ENCODE measurements at places on chromosomes 11 and 22.

DNA sequence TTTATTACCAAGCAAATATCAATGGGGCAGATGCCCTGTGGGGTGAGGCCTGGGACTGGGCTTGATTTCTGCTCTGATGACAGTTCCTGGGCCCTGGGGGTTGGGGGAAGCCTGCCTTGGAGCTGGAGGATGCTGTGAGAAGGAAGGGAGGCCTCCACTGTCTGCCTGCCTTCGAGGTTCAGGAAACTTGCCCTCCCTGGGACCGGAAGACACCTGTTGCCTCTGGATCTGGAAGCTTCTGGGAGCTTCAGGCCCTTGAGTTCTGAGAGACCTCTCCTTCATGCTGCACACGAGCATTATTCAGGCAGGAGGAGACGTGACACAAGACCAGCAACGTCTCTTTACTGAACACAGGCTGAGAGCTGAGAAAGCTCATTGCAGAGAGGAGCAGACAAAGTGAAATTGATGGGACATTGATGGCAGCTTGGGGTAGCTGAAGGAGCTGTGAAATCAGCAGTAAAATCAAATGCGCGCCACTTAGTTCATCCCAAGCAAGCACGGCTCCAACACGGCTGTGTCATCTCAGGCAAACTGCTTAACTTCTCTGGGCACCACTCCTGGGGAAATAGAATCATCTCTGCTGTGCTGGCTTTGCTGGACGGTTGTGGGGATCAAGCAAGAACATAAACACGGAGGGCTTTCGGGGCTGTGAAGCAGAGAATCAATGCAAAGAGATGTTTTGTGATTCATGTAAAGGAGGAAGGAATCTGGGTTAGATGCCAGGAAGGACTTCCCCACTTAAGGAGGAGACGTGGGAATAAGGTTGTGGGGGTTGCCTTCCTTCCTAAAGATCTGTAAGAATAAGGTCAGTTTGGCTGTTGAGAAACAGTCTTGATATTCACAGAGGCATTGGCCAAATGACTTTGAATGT is 64.5 kb downstream of the TP53I11 start:
- DNase-seq, result no peak

DNA sequence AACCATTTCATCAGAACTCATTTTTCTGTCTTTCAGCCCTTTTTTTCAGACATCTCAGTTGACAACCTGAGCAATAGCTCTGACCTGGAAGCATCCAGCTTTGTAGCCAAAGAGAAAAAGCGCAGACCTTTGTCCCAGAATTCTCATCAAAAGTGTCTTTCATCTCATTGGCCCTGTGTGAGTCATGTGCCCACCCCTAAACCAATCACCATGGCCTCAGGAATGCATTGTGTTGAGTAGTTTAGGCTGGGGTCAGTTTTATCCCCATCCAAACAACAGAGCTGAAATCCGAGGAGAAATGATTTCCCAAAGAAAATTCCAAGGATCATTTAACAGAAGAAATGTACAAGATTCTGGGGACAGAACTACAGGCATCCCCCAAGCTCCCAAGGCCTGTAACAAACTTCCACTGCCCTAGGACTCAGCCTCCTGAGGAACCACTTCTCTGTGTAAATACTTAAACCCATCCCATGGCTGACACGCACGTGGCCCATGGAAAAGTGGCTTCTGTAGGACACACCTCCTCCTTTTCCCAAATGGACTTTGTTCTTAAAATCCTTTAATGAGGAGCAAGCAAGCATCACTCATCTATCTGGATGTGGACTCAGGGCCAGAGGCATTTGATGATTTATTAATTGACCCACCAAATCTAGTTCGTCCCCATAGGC is 429.0 kb downstream of the SOX6 start:
- DNase-seq, result no peak

GRCh38 chr11:70552167-70553150 is 154.1 kb downstream of the CTTN start:
- no peak for DNase-seq

DNA sequence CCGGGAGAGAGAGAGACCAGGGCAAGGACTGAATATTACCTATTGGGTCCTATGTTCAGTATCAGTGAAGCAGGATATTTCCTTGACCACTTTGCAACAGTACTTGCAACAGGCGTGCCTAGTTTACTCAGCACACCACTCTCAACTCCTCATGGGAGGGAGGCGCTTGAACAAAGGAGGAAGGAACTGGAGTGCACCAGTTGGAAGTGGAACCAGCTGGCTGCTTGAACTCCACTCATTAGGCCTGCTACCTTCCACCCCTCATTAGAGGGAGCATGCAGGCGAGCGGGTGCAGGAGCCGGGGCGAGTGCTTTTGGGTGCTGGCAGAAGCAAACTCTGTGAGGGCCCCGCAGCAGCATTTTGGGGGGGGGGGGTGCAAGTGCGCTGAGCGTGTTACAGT is 1369.6 kb upstream of the RAG2 start:
- DNase-seq, result no peak

DNA sequence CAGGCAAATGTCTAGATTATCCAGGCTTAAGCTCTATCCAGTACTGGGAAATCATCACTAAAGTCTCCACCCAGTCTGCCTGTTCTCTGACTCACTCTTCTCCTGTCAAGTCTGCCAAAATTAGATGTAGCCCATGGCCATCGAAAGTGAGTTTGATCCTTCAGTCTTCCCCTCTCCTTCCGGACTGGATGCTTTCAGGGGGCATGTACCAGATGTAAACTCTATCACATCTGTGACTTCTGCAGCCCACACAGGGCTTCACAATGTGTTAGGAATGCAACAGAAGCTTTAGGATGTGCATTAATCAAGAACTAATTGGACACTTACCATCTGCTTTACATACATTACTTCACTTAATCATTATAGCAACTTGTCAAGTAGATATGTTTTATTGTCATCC is 12.3 kb downstream of the ME3 start:
- no peak for DNase-seq

- DNase-seq, result no peak
These were observed 22.4 kb downstream of the RTCB start for GRCh38 chr22:32389685-32390084.

DNA sequence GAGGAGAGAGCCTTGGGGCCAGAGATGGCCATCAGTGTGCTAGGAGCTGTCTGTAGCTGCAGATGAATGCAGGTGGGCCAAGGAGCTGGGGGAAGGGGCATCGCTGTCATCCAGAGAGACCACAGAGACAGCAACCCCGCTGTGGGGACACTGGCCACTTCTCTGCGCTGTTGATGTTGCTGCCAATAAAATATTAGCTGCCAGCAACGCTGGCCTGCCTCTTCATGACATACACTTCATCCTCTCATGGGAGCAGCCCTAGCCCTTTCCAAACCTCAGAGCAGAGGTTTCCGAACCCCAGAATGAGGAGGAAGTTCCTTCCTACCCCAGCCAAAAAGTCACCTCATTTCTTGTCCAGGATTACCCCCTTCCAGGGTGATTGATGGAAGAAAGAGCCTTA is 106.2 kb downstream of the PARVA start:
- DNase-seq, result no peak

- DNase-seq, result no peak
These were observed 181.2 kb downstream of the CSNK2A3 start for GRCh38 chr11:11171854-11172253.

GRCh38 chr22:43666457-43666856 is 145.6 kb downstream of the EFCAB6 start:
- DNase-seq, result no peak

GRCh38 chr11:11580012-11580411 is 41.8 kb downstream of the GALNT18 start:
- no peak for DNase-seq

DNA sequence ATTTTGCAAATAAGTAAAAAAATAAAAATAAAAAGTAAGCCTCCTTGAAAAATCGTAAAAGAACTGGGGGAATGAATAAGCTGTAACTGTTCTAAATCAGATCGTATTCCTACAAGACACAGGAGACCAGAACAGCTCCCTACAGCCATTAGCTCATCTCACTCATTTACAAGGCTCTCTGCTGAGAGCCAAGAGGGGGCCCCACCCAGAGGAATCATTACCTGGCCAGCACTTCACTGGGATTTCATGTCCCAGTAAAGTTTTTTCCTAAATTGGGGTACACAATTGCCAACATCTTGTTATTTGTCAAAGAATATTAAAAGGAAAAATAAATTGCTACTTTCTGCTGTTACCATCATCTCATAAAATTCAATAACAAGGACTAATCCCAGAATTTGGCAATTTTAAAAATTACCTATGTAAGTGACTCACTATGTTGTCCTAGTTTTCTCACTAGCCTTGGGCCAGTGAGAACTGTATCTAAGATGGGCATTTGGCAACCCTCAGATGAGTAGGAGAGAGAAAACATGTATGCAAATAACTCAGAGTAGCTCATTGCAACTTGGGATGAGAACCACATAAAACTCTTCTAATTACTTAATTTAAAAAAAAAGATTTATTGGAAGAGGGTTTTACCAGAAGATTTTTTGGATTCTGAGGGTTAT is 18.4 kb upstream of the SMTN start:
- DNase-seq, result no peak

DNA sequence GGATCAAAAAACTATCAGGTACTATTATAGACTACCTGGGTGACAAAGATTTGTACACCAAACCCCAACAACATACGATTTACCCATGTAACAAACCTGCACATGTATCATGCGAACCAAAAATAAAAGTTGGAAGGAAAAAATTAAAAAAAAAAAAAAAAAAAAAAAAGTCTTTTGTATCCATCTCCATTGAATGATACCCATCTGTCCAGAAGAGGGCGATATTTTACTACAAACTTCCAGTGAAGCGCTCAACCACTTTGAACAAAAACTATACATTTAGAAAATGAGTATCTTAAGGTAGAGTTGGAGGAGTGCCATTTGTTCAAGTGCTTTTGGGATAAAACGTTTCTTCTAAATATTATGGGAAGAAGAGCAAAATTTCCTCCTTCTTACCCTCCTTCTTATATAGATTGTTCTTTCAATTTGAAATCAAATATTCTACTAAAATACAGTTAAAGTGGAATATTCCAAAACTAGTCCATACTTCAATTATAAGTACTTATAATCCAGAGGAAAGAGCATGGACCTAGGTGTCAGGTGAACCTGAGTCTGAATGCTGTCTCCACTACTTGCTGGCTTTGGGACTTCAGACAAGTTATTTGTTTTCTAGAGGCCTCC is 23.3 kb downstream of the ARL14EP start:
- DNase-seq, result no peak

DNA sequence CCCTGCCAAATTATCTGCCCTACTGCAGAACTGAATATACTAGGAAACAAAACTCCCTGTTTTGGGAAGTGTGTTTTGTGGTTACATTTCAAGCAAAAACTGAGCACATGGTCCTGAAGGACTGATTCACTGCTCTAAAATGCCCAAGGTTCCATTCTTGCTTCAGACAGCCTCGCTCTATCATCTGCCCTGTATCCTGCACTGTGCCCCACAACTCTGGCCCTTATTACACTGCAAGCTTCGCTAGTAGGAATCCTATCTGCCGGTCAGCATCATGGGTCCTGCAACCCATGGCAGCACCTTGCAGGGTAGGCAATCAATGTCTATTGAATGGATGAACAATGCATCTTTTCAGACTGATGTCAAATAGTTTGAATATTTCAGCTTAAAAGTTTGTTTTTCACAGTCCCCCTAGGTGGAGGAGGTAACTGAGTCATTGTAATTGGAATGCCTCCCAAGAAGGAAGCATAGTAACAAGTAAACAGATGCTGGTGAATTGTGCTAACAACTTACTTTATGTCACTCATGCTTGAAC is 21.3 kb downstream of the LAYN start:
- DNase-seq, result no peak

DNA sequence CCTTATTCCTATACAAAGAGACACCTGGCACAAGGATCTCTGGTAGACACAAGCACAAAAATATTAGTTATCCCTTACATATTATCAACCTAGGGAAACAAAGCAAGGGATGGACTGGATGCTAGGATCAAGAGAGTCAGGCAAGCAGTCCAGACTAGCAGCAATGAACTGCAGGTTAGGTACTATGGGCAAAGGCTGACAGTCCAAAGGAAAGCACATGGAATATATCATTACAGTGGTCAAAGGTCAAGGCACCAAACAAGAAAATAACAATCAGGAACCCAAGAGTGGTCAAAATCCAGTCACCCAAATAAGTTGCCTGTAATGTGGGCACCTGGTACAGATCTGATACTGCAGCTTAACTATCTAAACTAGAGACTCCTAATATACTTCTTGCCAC is 77.7 kb downstream of the TTC28 start:
- DNase-seq, result no peak

DNA sequence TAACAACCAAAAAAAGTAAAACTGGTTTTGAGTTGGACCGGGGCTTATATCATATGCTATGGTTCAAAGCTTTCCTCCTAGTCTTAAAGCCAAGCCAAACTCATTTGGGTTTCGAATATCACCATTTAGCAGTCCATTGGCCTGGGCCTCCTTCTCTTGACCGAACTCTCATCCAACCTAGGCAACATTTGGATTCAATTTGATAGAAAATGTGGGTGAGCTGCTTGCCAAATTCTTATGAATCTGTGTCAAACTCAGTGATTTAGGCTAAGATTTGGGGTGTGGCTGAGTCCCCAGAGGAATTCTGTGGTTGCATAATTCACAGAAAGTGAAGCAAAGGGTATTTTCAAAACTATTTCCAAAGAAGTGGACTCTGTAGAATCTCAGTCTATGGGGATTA is 83.7 kb downstream of the BLID start:
- no peak for DNase-seq

All from brain pericyte (primary cell).